ENCODE measurements at places on chromosomes 11 and 22. TPM values are rescaled to one million over a fixed set of nuclear protein-coding genes. Genes with fewer than 3 reads are reported as not detected.

Gene TMPRSS13
- 0.66 TPM for total RNA-seq

Gene RAG2
- not detected for total RNA-seq

Gene POU2AF3
- 0.27 TPM for total RNA-seq

Gene HPS4
- total RNA-seq: 25.2 TPM

Gene CSTF3
- 46.5 TPM for total RNA-seq

Gene DGCR8
- 28.1 TPM for total RNA-seq

Gene PGA4
- total RNA-seq: 0.86 TPM

Gene FHIP1B
- total RNA-seq: 18.2 TPM

Gene CLTCL1
- 65.3 TPM for total RNA-seq

Gene FAM227A
- total RNA-seq: 3.4 TPM

Gene C11orf87
- total RNA-seq: 0.07 TPM

Gene RFPL2
- 0.25 TPM for total RNA-seq

Gene MS4A3
- not detected for total RNA-seq

Gene NCAM1
- 17.4 TPM for total RNA-seq

Gene RIC3
- 3.0 TPM for total RNA-seq

Gene ADM
- 78.7 TPM for total RNA-seq

Gene OR52E8
- not detected for total RNA-seq

Gene POTEH
- not detected for total RNA-seq

Gene IL10RA
- total RNA-seq: 0.12 TPM

All from astrocyte (in vitro differentiated cells and primary cell).